GM04503 (cell line): ENCODE measurements at places on chromosomes 1 and 21.

DNA sequence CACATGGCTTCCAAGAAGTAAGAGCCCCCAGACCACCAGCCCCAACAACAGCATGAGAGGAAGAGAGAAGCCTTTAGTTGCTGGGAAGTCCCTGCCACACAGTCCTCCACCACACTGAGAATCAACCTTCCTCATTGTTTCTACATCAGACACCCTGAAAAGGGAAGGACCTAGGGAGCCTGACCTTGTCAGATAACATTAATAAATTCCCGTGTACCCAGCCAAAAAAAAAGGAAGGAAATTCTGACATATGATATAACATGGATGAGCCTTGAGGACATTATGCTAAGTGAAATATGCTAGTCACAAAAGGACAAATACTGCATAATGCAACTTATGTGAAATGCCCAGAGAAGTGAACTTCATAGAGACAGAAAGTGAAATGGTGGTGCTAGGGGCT is 65.6 kb upstream of the ARHGAP29 start:
- no peak for DNase-seq

- DNase-seq = no peak
Observed at GRCh38 chr1:78051005-78051404, 5.2 kb downstream of the GIPC2 start.

- DNase-seq = no peak
Observed at GRCh38 chr1:246497331-246497915, 9.7 kb downstream of the SMYD3 start.

DNA sequence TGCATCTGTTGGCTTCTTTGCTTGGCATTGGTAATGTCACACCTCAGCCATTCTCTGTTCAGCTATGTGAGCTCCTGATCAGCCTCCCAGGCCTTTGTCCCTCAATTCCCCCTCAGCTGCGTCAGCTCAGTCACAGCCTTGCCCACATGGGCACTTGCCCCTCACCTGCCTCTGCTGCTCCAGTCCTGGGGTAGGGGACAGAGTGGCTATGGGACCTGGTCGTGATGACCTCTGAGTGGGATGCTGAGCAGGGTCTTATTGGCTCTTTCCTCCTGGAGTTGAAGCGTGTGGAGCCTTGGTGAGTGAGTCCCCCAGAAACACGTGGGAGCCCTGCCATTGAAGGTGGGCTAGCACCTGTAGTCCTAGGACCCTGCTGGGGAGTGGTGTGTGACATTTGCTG is 61.4 kb upstream of the TLR5 start:
- no peak for DNase-seq

- DNase-seq = no peak
Observed at GRCh38 chr1:58119971-58120370, 426.6 kb downstream of the OMA1 start.

DNA sequence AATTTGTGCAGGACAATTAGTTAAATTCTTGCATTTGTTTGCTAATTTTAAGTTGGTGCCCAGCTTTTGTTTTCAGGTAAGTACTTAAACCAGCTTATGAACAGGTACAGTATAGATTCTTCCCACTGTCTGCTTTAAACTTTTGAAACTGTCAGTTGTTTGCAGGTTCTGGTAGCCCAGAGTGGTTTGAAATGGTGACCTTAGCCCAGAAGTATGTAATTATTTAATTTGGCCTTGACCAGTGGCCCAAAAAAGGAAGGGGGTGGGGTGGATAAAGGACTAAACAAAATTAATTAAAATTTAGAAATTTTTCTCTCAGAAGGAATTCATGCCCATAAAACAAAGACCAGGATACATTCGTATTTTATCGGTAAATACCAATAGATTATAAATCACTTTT is 69.0 kb downstream of the PTBP2 start:
- no peak for DNase-seq

- no peak for DNase-seq
Observed at GRCh38 chr1:117231748-117232373, 21.1 kb upstream of the VTCN1 start.

DNA sequence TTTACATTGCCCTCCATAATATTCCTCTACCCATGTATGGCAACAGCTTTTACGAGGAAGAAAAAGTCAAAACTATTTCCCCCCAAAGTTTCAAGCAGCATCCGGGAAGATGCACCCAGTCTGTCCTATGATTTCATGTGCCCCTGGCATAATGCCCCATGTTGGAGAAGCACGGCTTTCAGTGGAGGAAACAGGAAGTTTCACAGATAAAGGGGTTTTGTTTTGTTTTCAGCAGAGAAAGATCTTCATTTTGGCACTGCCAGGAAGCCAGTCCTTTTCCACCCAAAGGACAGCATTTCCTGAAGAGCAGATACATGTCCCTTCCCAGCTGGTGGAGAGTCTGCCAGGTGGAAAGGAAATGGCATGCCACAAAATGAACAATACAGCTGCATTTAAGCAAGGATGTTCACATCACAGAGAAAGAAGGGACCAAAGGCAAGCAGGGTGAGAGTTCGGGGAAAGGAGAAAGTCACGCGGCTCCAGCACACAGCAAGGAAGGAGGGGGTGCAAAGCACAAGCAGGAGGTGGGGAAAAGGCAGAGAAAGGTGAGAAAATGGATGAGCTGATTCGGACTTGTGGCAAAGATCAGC is 95.3 kb upstream of the HIVEP3 start:
- no peak for DNase-seq

GRCh38 chr1:10529765-10530164 is 55.0 kb downstream of the PEX14 start:
- DNase-seq = no peak

GRCh38 chr1:147549526-147549925 is 8.2 kb downstream of the BCL9 start:
- no peak for DNase-seq

GRCh38 chr1:156503698-156504437 is 3.3 kb upstream of the MEF2D start:
- DNase-seq = no peak

GRCh38 chr21:44801468-44802395 is at the start of gene UBE2G2:
Gene UBE2G2 (minus strand): TSS chr21:44801820. CDS start chr21:44801748, 72 bp downstream.
- no peak for DNase-seq

GRCh38 chr1:28213315-28213714 is 19.5 kb downstream of the DNAJC8 start:
- DNase-seq = no peak
